ENCODE measurements at places on chromosomes 7 and 10.

DNA sequence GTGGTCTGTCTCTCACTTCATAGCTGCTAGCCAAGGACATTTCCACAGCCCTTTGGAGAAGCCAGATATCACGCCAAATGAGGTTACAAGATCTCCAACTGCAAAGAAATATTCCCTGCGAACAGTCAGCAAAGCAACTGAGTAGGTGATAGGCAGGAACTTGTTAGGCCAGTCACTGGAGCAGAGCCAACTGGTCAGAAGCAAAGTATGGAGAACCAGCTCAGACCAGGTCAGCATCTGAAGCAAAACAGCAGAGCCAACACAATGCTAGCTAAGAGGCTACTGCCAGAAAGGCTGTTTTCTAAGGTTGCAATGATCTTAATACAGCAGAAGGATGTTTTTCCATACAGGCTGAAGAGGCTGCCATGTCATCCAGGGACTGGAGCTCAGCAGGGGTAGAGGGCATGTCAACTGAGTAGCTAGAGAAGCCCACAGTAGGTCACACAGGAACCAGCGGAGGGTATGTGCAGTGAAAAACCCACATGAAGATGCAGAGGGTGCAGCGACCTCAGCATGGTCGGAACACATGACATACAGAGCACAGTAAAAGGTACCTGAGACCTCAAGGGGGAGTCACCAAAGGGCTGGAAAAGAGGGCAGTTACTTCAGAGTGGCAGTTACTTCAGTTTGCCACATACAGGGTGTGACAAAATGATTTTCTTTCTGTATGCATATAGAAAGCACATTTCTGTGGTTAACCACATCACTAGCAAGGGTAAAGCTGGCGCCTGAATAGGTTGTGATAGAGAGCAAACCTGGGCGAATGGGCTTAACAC is 8.9 kb downstream of the SEC31B start:
- no peak for DNase-seq

GRCh38 chr7:19181634-19182033 is 36.4 kb upstream of the FERD3L start:
- DNase-seq, result no peak

DNA sequence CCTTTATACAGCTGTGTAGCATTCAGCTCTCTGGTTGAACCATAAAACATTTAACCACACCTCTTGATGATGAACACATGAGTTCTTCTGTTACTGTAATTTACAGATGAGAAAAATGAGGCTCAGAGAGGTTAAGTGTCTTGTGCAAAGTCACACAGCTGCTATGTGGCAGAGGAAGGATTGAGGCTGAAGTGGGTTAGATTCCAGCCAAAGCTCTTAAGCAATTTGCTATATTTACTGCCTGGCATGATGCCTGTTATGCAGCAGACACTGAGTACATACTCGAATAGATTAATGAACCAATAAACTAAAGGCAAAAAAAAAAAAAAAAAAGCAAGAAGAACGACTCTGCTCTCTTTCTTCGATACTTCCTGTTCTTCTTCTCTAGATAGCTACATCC is 35.7 kb downstream of the GFRA1 start:
- DNase-seq, result no peak

- no peak for DNase-seq
These were observed 117.1 kb downstream of the AOAH start for GRCh38 chr7:36606976-36607720.

GRCh38 chr10:26621243-26621888 is 76.1 kb upstream of the PDSS1 start:
- no peak for DNase-seq

GRCh38 chr7:67311901-67312300 is 315.3 kb downstream of the TYW1 start:
- DNase-seq, result no peak

Data from NCI-H1417 (cell line).